Stimulated activated naive CD4-positive, alpha-beta T cell treated with Interleukin-2 at 50 U/mL for 16 hours (primary cell): ENCODE measurements at places on chromosomes 11 and 22.

DNA sequence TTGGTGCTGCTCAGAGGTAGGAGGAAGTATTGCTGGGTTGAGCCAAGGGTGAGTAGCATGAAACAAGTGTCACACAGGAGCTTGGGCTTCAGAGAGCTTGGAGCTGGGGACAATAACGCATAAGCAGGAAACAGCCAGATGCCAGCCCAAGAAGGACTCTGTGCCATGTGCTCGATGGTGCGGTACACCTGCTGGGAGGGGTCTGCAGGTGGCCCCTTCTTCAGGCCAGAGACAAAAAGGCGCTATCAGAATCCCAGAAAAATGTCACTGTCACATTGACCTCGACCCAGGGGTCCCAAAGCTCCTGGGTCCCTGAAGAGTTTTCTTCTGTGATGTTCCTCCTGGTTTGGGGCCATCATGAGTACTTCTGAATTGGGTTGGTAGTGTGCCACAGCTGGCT is 244.4 kb downstream of the TBC1D22A start:
- DNase-seq = no peak

DNA sequence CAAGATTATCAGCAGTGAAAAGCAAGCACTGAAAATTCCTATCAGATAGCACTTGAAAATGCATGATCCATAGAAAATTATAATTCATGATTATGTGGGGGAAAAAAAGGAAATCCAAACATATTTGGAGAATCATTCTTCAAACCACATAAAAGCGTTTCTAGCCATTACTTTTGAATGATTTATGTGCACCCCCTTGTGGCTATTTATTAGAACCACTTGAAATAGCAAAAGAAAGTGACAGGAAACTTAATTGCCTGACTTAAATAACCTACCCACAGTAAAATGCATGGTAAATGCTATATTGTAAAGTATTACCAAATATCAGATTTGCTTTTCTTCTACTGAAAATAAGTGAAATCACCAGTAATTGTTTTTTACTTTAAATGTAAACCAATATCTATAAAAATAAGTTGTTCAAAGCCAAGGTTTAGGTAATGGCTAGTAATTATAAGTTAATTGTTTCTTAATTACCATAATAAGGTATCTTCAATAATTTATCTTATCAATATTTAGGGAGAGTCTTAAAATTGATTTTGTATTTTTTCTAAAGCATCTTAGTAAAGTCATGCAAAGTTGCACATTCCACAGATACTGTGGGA is 168.5 kb downstream of the ARHGAP42 start:
- DNase-seq = no peak

- no peak for DNase-seq
These were observed 776.4 kb downstream of the LRRC4C start for GRCh38 chr11:40683010-40683409.

DNA sequence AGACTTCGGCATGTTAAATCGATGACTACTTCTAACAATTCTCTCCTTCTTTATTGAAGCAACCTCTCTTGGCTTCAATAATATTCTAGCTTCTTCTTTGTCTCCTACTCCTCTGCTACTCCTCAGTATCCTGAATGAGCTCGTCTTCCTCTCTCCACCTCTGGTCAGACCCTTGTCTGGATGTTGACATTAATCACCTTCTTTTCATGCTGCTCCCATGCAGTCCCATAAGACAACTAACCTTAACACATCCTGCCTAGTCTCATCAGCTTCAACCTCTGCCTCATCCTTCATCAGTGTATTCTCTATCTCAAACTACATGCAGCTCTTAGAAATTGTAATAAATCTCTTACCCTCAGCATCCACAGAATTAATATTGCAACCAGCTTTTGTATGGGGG is 695.6 kb downstream of the CNTN5 start:
- no peak for DNase-seq

DNA sequence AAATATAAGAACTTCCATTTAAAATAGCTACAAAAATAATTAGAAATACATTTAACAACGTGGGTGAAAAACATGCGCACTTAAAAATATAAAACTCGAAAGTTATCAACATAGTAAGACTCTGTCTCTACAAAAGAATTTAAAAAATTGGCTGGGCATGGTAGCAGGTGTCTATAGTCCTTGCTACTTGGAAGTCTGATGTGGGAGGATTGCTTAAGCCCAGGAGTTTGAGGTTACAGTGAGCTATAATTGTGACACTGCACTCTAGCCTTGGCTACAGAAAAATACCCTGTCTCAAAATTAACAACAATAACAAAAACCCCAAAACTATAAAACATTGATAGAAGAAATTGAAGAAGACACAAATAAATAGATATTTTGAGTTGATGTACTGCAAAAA is 13.8 kb upstream of the CASP12 start:
- DNase-seq = no peak
